ENCODE measurements at places on chromosomes 1 and 21.

- DNase-seq, result no peak
Observed at GRCh38 chr1:40984066-40984465, 4.6 kb downstream of the CTPS1 start.

- DNase-seq, result peak; percentile 93
Observed at GRCh38 chr1:92804721-92805201, 19.9 kb upstream of the EVI5 start.

- DNase-seq, result no peak
Observed at GRCh38 chr1:55214934-55215193, 300 bp downstream of the USP24 start.

GRCh38 chr1:21334214-21335087 is 44.2 kb upstream of the ECE1 start:
- peak; percentile 86 for DNase-seq

DNA sequence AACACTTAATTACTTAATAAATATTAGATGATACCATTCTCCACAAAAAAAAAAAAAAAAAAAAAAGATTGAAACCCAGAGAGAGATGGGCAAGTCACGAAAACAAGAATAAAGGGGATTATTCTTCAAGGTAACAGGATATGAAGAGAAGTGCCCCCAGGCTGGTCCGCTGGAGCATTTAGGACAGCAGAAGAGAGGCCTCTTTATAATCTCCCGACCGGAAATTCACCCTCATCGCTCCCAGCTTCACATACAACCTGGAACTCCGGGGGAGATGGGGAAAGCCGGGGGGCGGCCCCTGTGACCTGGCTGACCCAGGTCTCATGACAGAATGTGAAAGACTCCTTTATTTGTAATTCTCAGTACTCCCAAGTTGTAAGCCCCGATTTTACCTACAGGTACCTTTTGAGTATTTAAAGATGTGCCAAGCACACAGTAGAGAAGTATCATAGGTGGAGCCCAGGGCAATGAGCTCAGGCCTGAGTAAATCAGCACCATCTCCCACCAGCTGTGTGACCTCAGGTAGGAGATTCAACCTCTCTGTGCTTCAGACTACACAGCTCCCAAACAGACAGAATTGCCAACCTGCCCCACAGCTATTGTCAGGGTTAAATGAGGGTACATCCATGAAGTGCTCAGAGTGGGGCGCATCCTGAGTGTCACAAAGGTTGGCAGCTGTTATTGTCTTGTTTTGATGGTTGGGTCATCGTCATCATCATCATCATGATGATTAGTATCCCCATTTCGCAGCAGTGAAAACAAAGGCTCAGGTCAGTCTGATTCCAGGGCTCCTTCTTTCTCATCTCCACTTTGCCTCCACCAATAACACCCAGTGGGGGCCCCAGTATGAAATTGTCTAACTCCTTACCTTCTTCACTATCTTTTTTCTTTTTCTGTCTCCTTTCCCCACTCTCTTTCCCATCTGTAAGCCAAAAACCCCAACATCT is 148.4 kb downstream of the PSMG1 start:
- no peak for DNase-seq

All from coronary artery (tissue), 2 donors.